A172 (cell line): ENCODE measurements at places on chromosomes 1 and 21.
A peak's percentile ranks its signal among the peaks of the same experiment; 100 is the strongest.

- no peak for DNase-seq
Measured at GRCh38 chr21:42351626-42352440, 1.0 kb upstream of the TFF2 start.

DNA sequence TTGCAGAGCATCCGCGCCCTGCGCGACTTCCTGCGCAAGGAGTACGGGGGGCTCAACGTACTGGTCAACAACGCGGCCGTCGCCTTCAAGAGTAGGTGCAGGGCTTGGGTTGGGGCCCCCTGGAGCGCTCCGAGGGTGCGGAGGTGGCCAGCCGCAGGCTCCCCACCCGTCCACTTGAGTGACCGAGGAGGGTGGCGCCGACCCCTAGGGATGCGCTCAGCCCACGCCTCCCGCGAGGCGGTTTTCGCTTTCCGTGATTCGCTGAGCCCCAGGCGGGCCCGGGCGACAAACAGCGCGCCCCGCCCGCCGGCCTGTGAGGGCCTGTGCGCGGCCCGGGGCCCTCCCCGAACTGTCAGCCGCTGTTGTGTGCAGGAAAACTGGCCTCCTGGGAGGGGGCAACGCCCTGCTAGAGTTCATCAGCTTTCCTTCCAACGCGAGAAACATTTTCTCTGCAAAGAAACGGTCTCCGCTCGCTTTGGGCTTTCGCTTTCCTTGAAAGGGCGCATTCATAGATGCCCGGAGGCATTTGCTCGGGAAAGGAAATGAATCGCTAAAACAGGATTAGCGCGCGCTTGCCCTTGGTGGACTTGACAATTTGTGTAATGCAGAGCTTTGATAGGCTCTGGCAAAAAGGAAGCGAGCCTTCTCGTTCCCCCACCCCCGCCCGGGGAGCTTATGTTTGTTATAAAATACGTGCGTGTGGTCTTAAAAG lies 668 bp downstream of the CBR3 start:
- DNase-seq: peak; percentile 80

DNA sequence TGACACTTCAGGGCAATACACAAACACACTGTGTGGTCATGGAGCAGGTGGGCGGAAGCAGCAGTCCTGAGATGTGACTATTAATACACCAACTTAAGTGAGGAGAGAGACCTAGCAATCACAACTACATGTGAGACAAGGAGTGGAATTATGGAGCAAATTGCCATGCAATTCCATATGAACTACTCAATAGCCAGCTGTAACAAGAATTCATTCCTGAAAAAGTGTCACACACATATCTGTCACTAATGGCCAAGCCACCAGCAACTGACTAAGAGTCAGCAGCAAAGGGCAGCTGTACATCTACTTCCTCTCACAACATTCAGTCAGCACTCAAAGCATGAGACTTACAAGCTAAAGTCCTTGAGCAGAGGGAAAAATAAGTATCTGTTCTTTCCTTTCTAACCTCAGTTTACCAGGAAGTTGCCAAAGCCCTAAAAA lies 46.2 kb downstream of the GPR3 start:
- DNase-seq: no peak

DNA sequence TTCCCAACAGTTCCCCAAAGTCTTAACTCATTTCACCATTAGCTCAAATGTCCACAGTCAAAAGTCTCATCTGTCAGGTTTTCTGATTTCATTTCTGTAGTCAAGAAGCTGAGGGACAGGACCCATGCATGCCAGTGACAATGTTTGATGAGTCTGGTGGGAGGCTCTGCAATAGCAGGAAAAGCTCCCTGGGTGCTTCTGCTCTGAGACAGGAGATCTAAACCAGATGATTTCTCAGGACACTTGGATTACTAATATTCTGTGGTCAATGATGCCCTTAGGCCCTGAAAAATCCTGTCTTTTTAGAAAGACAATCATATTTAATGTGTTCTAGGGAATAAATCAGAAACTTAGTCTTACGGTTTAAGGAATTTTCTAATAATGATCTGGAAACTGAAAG lies 56.4 kb downstream of the PCBP3 start:
- DNase-seq: no peak

- peak; percentile 61 for DNase-seq
Measured at GRCh38 chr1:21816602-21817302, 4.7 kb downstream of the LDLRAD2 start.

- DNase-seq: no peak
Measured at GRCh38 chr1:5376538-5377247, 615.5 kb downstream of the NPHP4 start.

DNA sequence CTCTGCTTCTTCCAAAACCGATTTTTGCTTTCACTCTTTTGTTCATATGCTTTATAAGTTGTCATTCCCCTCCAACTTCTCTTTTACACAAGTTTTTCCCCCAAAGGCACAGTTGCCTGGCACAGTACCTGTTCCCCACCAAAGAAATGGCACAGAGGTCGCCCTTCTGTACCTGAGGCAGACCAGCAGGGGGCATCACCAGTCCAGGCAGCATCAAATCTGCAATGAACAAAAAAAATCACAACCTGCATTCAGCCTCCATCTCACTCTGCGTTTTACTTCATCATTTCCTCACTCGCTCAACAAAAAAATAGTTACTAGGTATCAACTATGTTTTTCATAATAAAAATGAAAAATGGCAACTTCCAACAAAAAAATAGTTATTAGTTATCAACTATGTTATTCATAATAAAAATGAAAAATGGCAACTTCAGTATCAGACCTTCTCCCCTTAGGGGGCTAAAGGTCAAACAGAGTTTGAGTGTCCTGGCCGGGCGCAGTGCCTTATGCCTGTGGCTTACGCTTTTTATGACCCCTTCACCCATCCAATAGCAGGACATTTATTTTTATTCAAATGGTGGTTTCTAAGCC lies 4.1 kb downstream of the EIF2D start:
- peak; percentile 50 for DNase-seq
